ENCODE measurements at places on chromosomes 5 and 9.

GRCh38 chr9:104817437-104817836 lies 53.5 kb downstream of the NIPSNAP3B start:
- no peak for DNase-seq

GRCh38 chr5:136133222-136133921 lies 727 bp downstream of the SMAD5 start:
- peak; percentile 7 for DNase-seq

- DNase-seq = peak; percentile 9
Observed at GRCh38 chr9:132078699-132079356, 839 bp downstream of the MED27 start.

DNA sequence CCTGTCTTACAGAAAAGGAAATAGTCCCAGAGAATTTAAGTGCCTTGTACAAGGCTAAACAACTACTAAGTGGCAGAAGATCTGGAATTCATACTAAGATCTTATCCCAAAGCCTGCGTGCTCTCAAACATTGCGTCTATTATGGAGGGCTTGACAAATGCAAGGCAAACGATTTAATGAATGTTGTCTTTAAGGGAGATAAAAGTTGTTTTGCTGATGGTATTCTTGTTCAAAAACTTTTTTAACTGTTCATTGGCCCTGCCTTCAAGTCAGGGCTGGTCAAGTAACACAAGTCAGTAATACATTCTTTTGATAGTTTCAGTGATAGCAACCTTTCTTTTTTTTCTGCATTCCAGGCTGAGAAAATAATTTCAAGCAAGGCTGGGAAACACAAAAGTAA lies 1.7 kb upstream of the SLC38A9 start:
- DNase-seq = no peak

DNA sequence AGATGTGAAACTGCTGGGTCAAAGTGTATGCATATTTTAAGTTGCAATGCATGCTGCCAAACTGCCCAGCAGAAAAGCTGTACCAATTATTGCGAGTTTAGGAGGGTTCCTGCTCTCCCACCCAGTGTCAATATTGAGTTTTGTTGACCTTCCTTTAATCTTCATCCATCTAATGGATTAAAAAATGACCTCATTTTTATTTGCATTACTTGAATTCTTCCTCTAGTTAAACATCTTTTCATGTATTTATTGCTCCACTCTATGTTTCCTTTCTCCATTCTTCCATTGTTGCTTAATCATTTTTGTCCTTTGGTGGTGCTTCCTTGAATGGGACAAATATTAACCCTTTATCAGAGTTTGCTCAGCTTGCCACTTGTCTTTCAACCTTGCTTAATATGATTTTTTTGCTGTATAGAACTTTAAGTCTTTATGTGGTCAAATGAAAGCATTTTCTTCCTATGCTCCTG lies 32.4 kb downstream of the TLE1 start:
- no peak for DNase-seq

GRCh38 chr5:34037726-34038125 lies 5.3 kb downstream of the C1QTNF3 start:
- DNase-seq = no peak

DNA sequence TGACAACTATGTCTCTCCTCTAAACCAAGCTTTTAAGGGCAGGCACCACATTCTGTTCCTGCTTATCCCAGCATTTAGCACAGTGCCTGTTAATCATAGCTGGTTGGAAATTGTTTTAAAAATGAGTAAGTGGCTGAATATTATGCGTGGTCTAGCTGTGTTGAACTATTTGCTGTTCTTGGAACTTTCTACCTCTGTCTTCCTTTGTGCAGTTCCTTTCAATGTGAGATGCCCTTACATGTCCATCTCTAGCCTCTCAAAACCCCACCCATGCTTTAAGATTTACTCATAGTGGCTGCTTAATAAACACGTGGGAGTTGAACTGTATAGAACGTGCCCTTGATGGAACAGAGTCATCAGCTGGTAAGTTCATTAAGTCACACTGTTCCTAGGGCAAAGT lies 34.5 kb downstream of the C9orf57 start:
- DNase-seq = no peak

DNA sequence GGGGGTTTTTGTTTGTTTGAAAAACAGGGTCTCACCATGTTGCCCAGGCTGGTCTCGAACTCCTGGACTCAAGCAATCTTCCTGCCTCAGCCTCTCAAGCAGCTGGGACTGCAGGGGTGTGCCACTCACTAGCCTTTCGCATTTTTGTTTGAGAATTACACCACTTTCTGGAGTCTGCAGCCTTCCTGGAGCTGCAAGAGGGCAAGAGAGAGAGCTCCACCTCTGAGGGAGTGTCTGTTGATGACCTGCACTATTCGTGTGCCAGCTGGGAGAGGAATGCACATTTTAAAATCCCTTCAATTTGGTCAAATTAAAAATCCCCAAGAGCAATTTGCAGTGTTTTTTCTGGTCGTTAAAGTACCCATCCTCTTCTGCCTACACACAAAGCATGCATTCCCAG lies 5.0 kb upstream of the CKMT2 start:
- DNase-seq = no peak

- no peak for DNase-seq
Observed at GRCh38 chr5:50856401-50857119, 190.1 kb downstream of the PARP8 start.

- no peak for DNase-seq
Observed at GRCh38 chr9:127762111-127762676, 16.3 kb downstream of the SH2D3C start.

DNA sequence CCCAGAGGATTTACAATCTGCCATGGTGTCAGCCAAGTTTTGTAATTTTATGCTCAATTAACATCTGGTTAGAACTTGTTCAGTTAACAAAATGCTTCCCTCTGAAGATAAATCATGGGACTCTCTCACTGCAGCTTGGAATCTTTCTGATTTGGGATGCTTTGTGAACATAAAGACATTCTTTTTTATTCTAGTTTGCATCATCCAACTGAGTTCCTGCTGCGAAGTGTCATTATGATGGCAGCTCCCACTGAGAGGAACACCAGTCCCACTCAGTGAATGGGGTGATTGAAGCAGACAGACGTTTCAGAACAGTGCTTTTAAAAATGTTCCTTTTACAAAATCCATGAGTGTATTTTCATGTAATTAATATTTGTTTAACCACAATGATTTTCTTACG lies 863.8 kb downstream of the TLE4 start:
- no peak for DNase-seq

GRCh38 chr9:36382484-36382883 lies 17.6 kb downstream of the RNF38 start:
- no peak for DNase-seq

DNA sequence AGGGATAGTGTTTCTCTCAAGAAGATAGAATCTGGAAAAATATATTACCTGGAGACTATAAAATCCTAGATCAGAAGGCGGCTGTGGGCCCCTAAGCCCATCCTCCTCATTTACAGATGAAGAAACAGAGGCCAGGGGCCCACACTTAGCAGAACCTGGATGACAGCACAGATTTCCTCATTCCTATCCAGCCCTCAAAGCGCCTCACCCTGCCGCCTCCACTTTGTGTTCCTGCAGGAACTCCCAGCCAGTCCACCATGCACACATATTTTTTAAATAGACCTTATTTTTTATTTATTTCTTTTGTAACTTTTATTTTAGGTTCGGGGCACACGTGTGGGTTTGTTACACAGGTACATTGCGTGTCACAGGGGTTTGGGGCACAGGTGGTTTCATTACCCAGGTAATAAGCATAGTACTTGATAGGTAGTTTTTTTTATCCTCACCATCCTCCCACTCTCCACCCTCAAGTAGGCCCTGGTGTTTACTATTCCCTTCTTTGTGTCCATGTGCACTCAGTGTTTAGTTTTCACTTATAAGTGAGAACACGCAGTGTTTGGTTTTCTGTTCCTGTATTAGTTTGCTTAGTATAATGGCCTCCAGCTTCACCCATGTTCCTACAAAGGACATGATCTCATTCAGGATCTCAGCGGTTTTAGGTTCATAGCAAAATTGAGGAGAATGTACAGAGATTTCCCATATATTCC lies 85.5 kb upstream of the MAP1B start:
- no peak for DNase-seq

Measured in stimulated activated CD4-positive, alpha-beta T cell treated with anti-CD3 and anti-CD28 coated beads, Interleukin-4, amount 100 ng/mL, for 1 hour (primary cell).